ENCODE measurements at places on chromosomes 12 and 14. TPM values are rescaled to one million over a fixed set of nuclear protein-coding genes. Genes with fewer than 3 reads are reported as not detected.

- no peaks in the 10 kb centered on the region for H3K27me3 ChIP-seq
- no peaks in the 10 kb centered on the region for H3K36me3 ChIP-seq
- DNase-seq = no peak
- H3K27ac ChIP-seq = no peak overlapping the region
These were observed 113.6 kb upstream of the EEA1 start for GRCh38 chr12:93042684-93043083.

- H3K4me1 ChIP-seq = no peaks in the 10 kb centered on the region
- no peak for DNase-seq
- no peak overlapping the region for H3K4me3 ChIP-seq
- no peaks in the 10 kb centered on the region for H3K27me3 ChIP-seq
- peaks cover 70% of the 10 kb centered on the region for H3K36me3 ChIP-seq
- H3K27ac ChIP-seq = no peak overlapping the region
These were observed 33.3 kb downstream of the KIAA0586 start for GRCh38 chr14:58460772-58461171.

DNA sequence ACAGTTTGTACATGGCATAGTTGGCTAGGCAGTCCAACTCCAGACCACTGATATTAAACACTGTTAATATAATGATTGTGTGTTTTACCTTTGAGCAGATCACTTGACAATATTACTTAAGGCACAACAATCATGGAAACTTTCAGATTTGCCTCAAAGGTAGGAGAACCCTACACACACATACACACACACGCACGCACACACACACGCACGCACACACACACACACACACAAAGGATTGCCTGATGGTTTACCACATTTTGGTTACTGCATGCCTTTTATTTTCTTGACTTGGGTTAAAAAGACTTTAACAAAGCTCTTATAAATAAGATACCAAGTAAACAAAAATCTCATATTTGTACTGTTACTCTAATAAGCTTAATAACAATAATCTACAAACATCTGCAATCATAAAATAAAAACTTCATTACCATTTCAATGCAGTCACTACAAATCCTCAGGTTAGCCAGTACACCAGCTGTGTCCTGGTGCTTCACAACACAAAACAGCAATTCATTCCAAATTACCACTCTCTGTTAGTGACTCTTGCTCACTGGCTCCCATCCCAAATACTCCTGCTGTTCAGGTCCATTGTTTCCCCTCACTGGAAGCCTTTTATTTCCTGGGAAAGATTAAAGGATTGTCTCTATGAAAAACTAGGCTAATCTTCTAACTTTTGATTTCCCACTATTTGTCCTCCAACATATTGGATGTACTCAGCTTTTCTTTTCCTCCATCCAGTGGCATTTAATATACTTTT lies 175.2 kb upstream of the ATP2B1 start:
- no peaks in the 10 kb centered on the region for H3K27me3 ChIP-seq
- DNase-seq = no peak
- no peaks in the 10 kb centered on the region for H3K36me3 ChIP-seq

GRCh38 chr12:33044447-33044846 lies 147.9 kb upstream of the PKP2 start:
- H3K36me3 ChIP-seq = no peaks in the 10 kb centered on the region
- no peaks in the 10 kb centered on the region for H3K27me3 ChIP-seq
- no peak for DNase-seq

GALNT6 gene
- 8.0 TPM for total RNA-seq

DENR gene
- 20.6 TPM for total RNA-seq

GRCh38 chr12:54294953-54295566 lies 5.8 kb downstream of the NFE2 start:
- H3K4me1 ChIP-seq = no peaks in the 10 kb centered on the region
- no peak overlapping the region for H3K4me3 ChIP-seq
- DNase-seq = no peak
- peaks cover 5% of the 10 kb centered on the region for H3K27me3 ChIP-seq
- H3K27ac ChIP-seq = no peak overlapping the region

DNA sequence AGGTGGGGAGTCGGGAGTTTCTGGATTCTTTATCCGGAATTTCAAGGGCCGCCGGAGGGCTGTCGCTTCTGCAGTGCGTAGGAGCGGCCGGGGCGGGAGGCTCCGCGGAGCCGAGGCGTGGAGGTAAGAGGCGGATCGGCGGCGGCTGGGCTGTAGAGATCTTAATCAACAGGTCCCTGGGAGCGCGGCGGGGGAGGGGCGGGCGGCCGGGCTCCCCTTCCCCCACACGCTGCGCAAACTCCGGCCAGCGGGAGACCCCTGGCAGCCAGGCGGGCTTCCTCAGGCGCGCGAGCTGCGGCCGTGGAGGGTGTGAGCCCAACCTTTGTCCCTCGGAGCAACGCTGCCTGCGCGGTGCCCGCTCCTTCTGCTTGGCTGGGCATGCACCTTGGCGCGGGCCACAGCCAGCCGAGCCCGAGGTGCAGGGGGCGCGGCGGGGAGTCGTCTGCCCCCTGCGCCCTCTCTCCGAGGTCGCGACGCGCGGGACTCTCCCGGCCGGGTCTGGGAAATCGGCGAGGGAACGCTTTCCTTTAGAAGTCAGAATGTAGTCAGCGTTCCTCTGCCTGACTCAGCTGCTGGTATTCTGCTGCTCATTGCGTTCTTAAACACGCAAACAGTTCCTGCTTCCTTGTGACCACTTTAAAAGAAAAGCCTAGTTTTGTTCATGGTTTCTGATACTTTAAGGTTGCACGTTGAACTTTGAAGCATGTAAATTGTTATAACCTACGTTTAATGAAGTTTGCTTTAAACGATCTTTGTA lies at the start of gene PALS1:
PALS1 (plus strand) TSS at position 25 of the 757 bp plus-strand sequence. CDS start 37,736 bp downstream, outside the sequence.
- DNase-seq = no peak
- peaks cover 16% of the 10 kb centered on the region for H3K4me1 ChIP-seq
- H3K27ac ChIP-seq = peak within 1 kb of the TSS; percentile 98
- H3K27me3 ChIP-seq = no peaks in the 10 kb centered on the region
- H3K36me3 ChIP-seq = no peaks in the 10 kb centered on the region

BTBD6 gene
- 38.9 TPM for total RNA-seq

MYO1H gene
- total RNA-seq = not detected

DNA sequence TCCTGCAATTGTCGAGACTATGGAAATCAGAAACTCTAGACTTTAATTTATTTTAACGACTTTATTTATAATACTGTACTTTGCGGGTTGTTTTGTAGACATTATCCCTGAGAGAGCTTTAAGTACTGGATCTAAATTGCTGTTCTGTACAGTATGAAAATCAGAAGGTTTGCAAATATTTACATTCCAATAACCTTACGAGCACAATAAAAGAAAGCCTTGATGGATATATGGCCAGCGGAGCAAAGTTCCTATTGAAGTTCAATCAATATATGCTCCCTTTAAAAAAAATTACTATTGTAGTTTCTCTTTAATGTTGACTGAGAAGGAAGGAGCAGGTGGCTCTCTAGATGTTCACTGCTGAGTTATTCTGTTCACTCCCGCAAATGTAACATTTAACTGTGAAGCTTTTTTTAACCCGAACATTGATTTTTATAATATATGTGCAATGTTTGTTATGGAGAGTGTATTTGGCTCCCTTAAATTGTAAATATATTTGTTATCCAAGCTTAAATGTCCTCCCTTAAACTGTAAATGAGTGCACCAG lies 235.3 kb downstream of the PLCZ1 start:
- no peak overlapping the region for H3K27ac ChIP-seq
- no peak for DNase-seq
- peaks cover 6% of the 10 kb centered on the region for H3K36me3 ChIP-seq
- H3K27me3 ChIP-seq = no peaks in the 10 kb centered on the region
- H3K4me1 ChIP-seq = no peaks in the 10 kb centered on the region

DNA sequence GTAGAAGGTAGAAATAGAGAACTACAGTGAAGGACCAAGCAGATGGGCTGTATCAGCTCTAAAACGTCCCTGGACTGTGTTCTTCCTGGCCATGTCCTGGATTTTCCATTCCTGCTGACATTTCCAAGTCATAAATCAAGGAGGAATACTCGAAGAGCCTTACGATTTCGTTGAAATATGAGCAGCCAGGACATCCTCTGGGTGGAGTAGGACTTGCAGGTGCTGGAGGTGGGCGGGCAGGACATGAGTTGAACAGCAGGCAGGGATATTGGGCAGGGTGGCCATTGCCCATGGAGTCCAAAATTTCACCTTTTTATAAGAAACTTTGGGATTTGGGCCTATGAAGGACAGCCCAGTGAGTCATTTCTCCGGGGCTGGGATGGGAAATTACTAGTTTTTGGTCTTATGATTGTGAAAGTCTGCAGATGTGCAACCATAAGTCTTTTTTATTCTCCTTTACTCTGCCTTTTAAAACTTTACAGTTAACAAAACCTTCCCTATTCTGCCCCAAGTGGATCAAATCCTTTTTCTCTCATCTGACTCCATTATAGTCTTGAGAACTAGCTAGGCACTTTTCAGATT lies 88.8 kb downstream of the TMX1 start:
- peaks cover 46% of the 10 kb centered on the region for H3K4me1 ChIP-seq
- no peak overlapping the region for H3K4me3 ChIP-seq
- no peaks in the 10 kb centered on the region for H3K27me3 ChIP-seq
- peak overlapping the region; percentile 79 for H3K27ac ChIP-seq
- no peak for DNase-seq

GRCh38 chr12:1799882-1800400 lies 20.4 kb upstream of the LRTM2 start:
- no peak overlapping the region for H3K27ac ChIP-seq
- no peaks in the 10 kb centered on the region for H3K27me3 ChIP-seq
- H3K4me1 ChIP-seq = peaks cover 23% of the 10 kb centered on the region
- no peaks in the 10 kb centered on the region for H3K36me3 ChIP-seq
- H3K4me3 ChIP-seq = no peak overlapping the region

- no peak overlapping the region for H3K27ac ChIP-seq
- no peak for DNase-seq
- no peaks in the 10 kb centered on the region for H3K27me3 ChIP-seq
- H3K4me1 ChIP-seq = no peaks in the 10 kb centered on the region
- no peaks in the 10 kb centered on the region for H3K36me3 ChIP-seq
- no peak overlapping the region for H3K4me3 ChIP-seq
These were observed 10.1 kb upstream of the BDKRB1 start for GRCh38 chr14:96245710-96246538.

GOLGA5 gene
- 30.3 TPM for total RNA-seq

GRCh38 chr12:122089077-122089476 lies 10.5 kb downstream of the MLXIP start:
- peaks cover 63% of the 10 kb centered on the region for H3K4me1 ChIP-seq
- H3K27me3 ChIP-seq = no peaks in the 10 kb centered on the region
- DNase-seq = no peak

DEPDC4 gene
- total RNA-seq = 0.64 TPM

- no peak overlapping the region for H3K4me3 ChIP-seq
- H3K27me3 ChIP-seq = no peaks in the 10 kb centered on the region
- H3K27ac ChIP-seq = no peak overlapping the region
- DNase-seq = no peak
- H3K4me1 ChIP-seq = peaks cover 6% of the 10 kb centered on the region
- H3K36me3 ChIP-seq = no peaks in the 10 kb centered on the region
These were observed 70.2 kb downstream of the STXBP6 start for GRCh38 chr14:24979725-24980239.

DNA sequence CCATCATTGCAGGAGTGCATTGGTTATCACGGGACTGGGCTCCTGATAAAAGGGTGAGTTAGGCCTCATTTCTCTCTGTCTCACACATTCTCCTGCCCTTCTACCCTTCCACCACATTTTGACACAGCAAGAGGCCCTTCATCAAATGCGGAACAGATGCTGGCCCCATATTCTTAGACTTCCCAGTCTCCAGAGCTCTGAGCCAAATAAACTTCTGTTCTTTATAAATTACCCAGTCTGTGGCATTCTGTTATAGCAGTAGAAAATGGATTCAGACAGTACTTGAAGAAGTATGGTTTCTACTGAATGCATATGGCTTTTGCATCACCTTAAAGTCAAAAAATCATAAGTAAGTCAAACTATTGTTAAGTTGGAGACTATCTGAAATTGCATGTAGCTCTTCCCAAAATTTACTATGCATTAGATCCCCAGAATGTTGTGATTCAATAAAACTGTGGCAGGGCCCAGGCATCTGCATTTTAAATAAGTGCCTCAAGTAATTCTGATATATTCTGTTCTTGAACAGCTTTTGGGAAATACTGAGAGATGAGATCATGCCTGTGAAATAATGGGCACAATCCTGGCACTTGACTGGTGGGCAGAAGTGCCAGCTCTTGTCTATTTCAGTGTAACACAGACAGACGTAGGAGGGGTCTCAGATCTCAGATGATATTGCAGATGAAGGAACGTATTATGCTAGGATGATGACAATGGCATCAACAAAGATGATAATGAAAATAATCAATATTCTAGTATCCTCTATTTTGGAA lies 68.2 kb downstream of the E2F7 start:
- no peaks in the 10 kb centered on the region for H3K36me3 ChIP-seq
- no peak overlapping the region for H3K4me3 ChIP-seq
- H3K27ac ChIP-seq = no peak overlapping the region
- no peaks in the 10 kb centered on the region for H3K27me3 ChIP-seq

KLRK1 gene
- not detected for total RNA-seq

DNA sequence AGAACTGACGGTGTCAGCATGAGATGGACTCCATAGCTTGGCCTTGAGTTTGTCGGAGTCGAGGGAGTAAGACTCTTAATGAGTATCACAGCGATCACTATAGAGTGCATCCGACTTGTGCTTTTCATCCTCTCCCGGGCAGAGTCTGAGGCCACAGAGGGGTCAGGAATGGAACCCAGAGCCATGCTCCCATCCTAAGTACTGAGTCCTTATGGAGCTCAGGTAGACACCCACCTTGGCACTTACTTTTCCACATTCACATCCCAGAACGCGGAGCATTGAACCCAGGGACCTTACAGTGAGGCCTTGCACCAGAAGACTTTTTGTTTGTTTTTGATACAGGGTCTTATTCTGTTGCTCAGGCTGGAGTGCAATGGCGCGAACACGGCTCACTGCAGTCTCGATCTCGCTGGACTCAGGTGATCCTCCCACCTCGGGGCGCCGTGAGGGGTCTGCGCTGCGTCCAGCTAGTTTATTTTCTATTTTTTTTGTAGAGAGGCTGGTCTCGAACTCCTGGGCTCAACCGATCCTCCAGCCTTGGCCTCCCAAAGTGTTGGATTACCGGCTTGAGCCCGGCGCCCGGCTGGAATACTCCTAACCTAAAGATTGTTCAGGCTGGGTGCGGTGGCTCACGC lies 719 bp upstream of the SRSF9 start:
- peak overlapping the region; percentile 96 for H3K27ac ChIP-seq
- peaks cover 63% of the 10 kb centered on the region for H3K4me1 ChIP-seq
- no peaks in the 10 kb centered on the region for H3K27me3 ChIP-seq
- peak overlapping the region; percentile 70 for H3K4me3 ChIP-seq

Measured in suprapubic skin (tissue), 4 donors.